ENCODE measurements at places on chromosomes 11 and 22.

GRCh38 chr11:129972611-129973010 lies 30.0 kb downstream of the PRDM10 start:
- DNase-seq: no peak

- DNase-seq: no peak
These were observed 5.3 kb downstream of the PATZ1 start for GRCh38 chr22:31340765-31341247.

GRCh38 chr22:23681026-23681809 lies 9.6 kb upstream of the RGL4 start:
- DNase-seq: no peak

GRCh38 chr11:130995266-130995665 lies 79.0 kb upstream of the SNX19 start:
- no peak for DNase-seq

DNA sequence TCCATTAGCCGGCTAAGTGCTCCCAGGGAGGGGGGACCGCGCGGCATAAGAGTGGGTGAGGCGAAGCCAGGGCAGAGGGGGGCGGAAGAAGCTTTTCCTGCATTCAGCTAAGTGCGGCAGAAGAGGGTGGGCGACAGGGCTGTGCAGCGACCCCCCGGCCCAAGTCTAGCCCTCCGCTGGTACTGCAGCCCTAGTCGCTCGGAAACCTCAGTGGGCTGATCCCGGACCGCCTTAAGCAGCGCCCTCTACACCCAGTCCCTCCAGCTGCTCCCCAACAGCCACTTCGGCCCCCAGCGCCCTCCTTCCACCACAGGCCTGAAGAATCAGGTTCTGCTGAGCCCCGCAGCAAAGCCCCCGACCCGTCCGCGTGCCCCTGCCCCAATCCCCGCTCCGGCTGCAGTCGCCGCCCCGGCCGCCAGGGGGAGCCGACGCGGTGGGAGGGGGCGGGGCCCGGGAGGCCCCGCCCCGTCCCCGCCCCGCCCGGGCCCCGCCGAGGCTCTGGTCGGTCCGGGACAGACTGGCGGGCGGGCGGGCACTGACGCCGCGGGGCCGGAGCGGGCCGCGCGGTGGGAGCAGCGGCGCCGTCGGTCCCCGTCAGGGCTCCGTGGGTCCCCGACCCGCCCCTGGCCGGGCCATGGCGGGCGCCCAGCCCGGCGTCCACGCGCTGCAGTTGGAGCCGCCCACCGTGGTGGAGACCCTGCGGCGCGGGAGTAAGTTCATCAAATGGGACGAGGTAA lies at the start of gene PLCB3:
Gene PLCB3, plus strand, starts transcription at position 515 of the 737 bp plus-strand sequence. Its CDS starts 120 bp downstream, at position 635.
- no peak for DNase-seq
